T-helper 17 cell (primary cell): ENCODE measurements at places on chromosomes 5 and 9. TPM values are rescaled to one million over a fixed set of nuclear protein-coding genes. Genes with fewer than 3 reads are reported as not detected.

DNA sequence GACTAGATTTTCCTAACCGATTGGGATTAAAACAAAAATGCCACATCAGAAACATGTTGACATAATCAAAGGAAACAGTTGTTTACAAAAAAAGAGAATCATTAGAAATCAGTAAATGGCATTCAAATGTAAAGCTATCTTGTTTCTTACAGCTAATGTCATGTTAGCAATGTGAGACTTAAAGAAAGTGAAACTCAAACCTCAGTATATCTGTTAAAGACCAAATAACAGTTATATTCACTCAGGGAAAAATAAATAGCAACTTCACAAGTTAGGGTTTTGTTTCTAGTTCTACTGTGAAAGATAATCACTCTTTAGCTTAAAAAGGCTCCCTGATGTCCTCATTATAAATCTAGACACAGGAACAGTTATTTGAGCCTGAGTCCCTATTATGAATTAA, 189.3 kb upstream of the EFNA5 start:
- H3K27me3 ChIP-seq = no peaks in the 10 kb centered on the region
- no peak overlapping the region for H3K27ac ChIP-seq
- no peaks in the 10 kb centered on the region for H3K4me1 ChIP-seq
- H3K36me3 ChIP-seq = peaks cover 7% of the 10 kb centered on the region
- no peak overlapping the region for H3K4me3 ChIP-seq

DNA sequence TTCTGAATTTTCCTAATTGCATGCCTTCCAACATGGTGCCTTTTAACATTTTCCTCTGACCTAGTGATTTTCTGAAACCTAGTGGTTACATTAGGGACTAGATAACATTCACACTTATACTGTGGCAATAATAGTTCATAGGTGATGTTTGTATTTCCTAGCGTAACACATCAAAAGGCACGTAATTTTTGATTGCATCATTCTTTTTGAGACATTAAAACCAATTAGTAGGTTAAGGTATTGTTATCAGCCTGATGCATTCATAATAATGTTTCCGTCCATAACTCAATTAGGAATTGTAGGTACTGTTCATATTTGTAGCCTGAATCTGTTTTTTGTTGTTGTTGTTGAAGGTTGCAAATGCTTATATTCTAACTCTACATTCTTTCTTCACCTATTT, 192.4 kb downstream of the ANXA1 start:
- H3K36me3 ChIP-seq = no peaks in the 10 kb centered on the region
- no peak overlapping the region for H3K27ac ChIP-seq
- DNase-seq = no peak
- no peaks in the 10 kb centered on the region for H3K4me1 ChIP-seq
- H3K4me3 ChIP-seq = no peak overlapping the region

DNA sequence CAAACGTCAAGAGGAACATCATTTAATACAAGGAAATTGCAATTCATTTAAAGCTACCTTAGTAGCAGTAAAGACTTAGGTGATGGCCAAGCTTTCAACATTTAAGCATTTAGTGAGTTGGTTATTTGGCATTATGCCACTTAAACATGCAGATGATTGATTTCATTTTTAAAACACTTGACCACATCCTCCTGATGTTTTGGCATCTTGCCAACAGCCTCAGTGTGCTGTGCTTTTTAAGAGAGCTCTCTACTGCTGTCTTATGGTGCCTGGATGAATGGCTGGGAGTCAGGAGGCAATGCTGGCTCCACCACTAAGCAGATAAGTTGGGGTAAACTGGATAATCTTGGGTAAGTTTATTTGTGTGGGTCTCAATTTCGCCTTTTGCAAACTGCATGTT, 364.5 kb downstream of the MAN2A1 start:
- peak overlapping the region; percentile 93 for H3K27ac ChIP-seq
- H3K4me1 ChIP-seq = peaks cover 16% of the 10 kb centered on the region
- peak overlapping the region; percentile 67 for H3K4me3 ChIP-seq
- no peak for DNase-seq

- H3K27ac ChIP-seq = no peak overlapping the region
- no peaks in the 10 kb centered on the region for H3K27me3 ChIP-seq
- DNase-seq = no peak
- H3K4me1 ChIP-seq = peaks cover 7% of the 10 kb centered on the region
- H3K4me3 ChIP-seq = no peak overlapping the region
- H3K36me3 ChIP-seq = no peaks in the 10 kb centered on the region
Measured at GRCh38 chr9:127676638-127677037, 30.1 kb upstream of the CFAP157 start.

- H3K27ac ChIP-seq = no peak overlapping the region
- H3K27me3 ChIP-seq = no peaks in the 10 kb centered on the region
- H3K4me3 ChIP-seq = no peak overlapping the region
- no peaks in the 10 kb centered on the region for H3K4me1 ChIP-seq
- no peak for DNase-seq
Measured at GRCh38 chr5:31688515-31689092, 49.7 kb downstream of the PDZD2 start.

DNA sequence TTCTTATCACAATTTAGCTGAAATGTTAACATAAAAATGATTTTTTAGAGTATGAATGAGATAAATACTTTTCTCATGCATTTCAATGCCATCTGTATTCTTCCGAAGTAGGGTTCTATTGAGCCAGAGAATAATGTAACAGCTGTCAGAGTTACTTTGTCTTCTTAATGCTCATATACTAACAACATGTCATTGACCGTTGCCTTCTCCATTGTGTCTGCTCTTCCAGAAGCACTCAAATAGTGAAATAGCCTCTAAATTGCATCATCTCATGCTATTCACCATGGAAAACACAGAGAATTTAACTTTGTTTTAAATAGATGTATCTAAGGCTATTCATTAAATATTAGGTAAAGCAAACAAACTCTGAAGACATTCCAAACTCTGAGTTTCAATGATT, 1875.9 kb upstream of the CDH9 start:
- no peak overlapping the region for H3K27ac ChIP-seq
- H3K36me3 ChIP-seq = no peaks in the 10 kb centered on the region
- H3K27me3 ChIP-seq = no peaks in the 10 kb centered on the region
- no peak for DNase-seq
- H3K4me1 ChIP-seq = no peaks in the 10 kb centered on the region

GRCh38 chr9:70081120-70081495, 37.5 kb downstream of the MAMDC2 start:
- no peaks in the 10 kb centered on the region for H3K36me3 ChIP-seq
- DNase-seq = no peak
- peaks cover 9% of the 10 kb centered on the region for H3K4me1 ChIP-seq
- no peak overlapping the region for H3K4me3 ChIP-seq

DNA sequence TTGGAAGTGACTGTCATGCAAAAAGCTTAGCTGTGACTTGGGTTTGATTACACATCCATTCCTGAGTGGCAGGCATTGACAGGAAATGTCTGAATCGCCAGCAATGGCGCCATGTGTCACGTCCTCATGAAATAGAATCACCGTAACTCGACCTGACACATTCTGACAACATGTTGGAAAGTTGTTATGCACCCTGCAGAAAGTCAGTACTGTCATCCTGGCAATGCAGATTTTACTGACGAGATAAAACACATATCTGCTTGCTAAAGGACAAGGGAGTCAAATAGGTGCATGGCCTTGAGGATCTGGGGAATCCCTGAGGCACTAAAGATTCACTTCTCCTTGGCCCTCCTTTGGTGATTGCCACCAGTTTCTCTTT, 344.2 kb downstream of the SPATA31D1 start:
- no peaks in the 10 kb centered on the region for H3K36me3 ChIP-seq
- no peak overlapping the region for H3K4me3 ChIP-seq
- DNase-seq = no peak
- no peak overlapping the region for H3K27ac ChIP-seq
- no peaks in the 10 kb centered on the region for H3K27me3 ChIP-seq

DNA sequence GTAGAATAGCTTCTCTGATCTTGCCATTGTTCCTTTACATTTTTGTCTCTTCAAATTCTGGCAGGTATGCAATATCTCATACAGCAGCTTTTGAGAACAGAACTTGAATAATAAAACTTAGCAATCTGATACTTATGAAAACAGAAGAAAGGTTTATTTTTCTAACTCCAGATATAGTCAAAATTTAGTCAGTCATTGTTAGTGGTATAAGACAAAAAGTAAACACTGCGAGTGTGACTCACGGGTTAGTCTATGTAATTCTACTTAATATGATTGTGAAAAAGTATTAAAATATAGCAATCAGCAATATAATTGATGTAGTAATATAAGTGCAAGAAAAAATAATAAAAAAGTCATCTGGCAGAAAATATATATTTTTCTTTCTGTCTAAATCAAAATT, 910.4 kb downstream of the DNAH5 start:
- no peak overlapping the region for H3K4me3 ChIP-seq
- H3K27ac ChIP-seq = no peak overlapping the region
- no peaks in the 10 kb centered on the region for H3K36me3 ChIP-seq
- H3K27me3 ChIP-seq = no peaks in the 10 kb centered on the region

DNA sequence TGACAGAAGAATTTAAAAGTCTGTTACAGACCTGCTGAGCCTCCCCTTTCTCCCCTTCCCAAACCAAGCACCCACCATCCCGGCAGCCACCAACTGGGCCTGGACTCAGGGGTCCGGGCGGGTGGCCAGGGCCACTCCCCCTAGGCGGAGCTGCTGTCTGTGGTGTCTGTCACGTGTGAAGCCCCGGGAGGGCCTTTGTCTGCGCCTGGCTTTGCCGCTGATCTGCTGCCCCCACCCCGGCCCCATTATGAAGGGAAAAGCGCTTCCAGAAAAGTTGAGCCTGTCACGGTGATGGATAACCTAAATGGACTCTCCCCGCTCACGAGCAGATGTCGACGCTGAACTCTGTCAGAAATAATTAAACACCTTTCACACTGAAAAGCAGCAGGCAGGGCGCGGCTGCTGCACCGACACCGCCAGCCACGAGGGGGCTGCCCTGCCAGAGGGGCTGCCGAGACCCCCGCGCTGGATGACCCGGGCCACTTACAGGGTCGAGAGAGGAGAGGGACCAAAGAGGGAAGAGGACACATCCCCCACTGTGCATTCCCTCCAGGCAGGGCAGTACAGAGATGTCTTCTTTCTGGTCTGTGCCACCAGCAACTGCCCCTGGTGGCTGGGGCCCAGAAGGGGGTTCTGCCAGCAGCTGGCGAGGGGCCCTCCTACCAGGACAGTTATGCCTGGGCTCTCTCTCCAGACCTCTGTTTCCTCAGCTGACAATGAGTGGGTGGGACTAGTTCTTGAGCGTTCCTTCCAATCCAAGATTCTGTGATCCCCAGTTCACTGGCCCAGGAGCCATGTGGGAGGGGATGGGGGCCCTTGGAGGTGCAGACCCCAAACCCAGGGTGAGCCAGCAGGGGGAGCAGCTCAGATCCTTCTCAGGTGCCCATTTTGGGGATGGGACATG, 36.0 kb upstream of the BARHL1 start:
- peaks cover 40% of the 10 kb centered on the region for H3K27me3 ChIP-seq
- DNase-seq = no peak
- no peak overlapping the region for H3K4me3 ChIP-seq
- H3K4me1 ChIP-seq = peaks cover 3% of the 10 kb centered on the region

DNA sequence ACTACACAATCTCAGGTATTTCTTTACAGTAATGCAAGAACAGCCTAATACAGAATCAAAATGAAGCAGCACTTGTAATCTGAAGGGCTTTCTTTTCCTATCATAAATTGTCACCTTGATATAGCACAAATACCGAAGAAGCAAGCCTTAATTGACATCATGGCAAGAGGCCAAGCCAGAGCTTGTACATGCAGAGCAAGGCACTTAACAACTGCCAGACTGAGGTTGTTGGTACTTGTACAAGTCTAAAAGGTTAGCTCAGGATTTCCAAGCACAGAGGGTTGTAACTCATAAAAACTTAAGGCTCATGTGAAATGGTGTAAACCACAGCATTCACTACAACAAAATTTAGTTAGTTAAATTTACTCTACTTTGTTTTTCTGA, 158.8 kb upstream of the SPEF2 start:
- H3K36me3 ChIP-seq = no peaks in the 10 kb centered on the region
- H3K4me3 ChIP-seq = no peak overlapping the region
- DNase-seq = no peak
- H3K27ac ChIP-seq = no peak overlapping the region

DNA sequence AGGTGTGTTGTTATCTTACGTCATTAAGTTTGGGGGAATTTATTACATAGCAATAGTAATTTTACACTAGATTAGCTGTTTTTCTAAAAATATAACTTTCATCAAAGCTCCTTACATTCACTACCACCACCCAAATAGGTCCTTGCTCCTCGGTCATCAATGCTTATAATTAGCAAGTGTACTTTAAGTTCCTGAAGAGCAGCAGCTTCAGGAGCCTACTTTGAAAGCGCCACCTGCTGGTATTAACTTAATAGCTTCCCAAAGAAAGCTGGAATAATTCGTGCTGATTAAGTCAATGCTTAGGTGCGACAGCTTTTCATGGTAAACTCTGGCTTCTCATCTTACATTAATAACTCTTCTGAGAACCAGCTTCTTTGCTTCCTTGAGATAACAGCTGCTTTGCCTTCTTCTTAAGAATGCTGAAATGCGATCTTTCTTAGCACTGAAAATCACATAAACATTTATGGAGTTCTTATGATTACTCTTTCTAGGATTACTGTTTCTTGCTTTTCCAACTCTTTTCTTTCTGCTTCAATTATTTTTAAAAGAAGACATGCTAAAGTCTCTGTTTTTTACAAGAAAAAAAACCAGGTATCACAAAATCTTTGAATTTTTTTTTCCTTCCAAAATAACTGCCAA, 10.0 kb upstream of the C5 start:
- H3K27me3 ChIP-seq = no peaks in the 10 kb centered on the region
- no peak overlapping the region for H3K27ac ChIP-seq
- no peak for DNase-seq
- H3K36me3 ChIP-seq = no peaks in the 10 kb centered on the region
- peaks cover 9% of the 10 kb centered on the region for H3K4me1 ChIP-seq

The C1QTNF2 gene
- not detected for total RNA-seq

The KIAA0825 gene
- 2.6 TPM for total RNA-seq

The TYRP1 gene
- total RNA-seq = not detected

The PPP2R2B gene
- total RNA-seq = 12.1 TPM

The MYOZ3 gene
- not detected for total RNA-seq

The ISL1 gene
- total RNA-seq = not detected

The STK32A gene
- total RNA-seq = not detected

The SOWAHA gene
- total RNA-seq = not detected

The SLC4A9 gene
- total RNA-seq = not detected

The PFN3 gene
- not detected for total RNA-seq

The APC gene
- 33.2 TPM for total RNA-seq

The POU5F2 gene
- total RNA-seq = 2.9 TPM
